DMS153 (cell line): ENCODE measurements at places on chromosomes 4 and X.

DNA sequence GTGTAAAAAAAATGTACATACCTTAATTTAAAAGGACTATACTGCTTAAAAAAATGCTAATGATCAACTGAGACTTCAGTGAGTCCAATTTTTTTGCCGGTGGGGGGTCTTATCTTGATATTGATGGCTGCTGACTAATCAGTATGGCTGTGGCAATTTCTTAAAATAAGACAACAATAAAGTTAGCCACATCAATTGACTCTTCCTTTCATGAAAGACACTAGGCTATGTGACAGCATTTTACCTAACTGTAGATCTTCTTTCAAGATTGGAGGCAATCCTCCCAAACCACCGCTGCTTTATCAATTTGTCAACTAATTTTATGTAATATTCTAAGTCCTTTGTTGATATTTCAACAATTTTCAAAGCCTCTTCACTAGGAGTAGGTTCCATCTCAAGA is 116.1 kb downstream of the FBXW7 start:
- no peak for DNase-seq

- peak; percentile 18 for DNase-seq
Measured at GRCh38 chr4:128776794-128777216, 32.7 kb upstream of the JADE1 start.

GRCh38 chrX:3175659-3176438 is 134.6 kb downstream of the ARSF start:
- no peak for DNase-seq

GRCh38 chr4:65971686-65972085 is 301.4 kb upstream of the EPHA5 start:
- DNase-seq = no peak

- no peak for DNase-seq
Measured at GRCh38 chr4:58275856-58276255, 1165.7 kb upstream of the IGFBP7 start.

DNA sequence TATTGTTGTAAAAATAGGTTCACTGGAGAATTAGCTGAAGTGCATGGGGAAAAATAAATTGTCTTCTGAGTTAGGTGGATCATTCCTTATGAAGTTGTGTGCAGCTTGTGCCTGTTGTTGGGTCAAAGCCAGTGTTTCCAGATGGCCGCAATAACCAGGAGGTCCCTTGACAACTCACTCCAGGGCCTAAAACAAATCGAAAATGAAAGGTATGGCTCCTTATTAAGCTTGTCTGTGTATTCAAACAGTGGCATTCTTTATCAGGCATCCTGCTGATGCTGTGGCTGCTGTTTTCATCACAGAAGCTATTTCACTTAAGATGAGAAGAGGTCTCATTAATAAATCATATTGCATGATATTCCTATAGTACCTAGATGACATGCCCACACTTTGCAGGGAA is 80.2 kb downstream of the GRIA2 start:
- no peak for DNase-seq

DNA sequence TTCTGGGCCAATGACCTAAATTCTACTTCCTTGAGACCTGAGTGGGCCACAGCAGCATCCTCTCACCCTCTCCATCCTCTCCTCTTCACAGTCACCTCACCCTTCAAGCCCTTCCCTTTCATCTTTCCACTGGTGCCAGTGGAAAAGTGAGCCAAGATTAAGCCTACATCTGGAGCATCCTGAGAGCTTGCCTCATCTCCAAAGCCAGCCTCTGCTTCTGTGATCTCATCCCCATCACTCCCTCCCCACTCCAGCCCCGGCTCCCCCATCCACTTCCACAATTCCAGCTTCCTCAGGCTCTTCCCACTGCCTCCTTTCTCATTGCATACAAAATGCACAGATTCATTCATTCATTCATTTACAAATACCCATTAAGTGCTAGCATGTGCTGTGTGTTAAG is 10.1 kb upstream of the RASL11B start:
- DNase-seq = no peak

- DNase-seq = no peak
Measured at GRCh38 chr4:7014815-7015214, 28.4 kb upstream of the TADA2B start.

DNA sequence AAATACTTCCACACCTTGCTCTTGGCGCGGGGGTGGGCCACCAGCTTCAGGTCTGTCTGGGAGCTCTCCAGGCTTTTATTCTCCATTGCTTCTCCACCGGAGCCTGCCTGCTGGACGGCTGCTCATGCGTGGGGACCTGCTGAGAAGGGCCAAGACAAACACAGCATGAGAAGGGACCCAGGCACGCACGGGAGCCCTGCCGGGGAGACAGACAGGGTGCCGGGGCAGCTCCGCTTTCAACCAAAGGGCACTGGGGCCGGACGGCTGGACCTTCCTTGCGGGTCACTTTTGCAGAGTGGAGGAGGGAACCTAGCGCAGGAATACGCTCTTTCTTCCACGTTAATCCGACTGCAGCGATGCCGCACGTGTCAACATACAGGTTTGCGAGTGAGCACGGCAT is 10.1 kb downstream of the DHRSX start:
- DNase-seq = no peak

- no peak for DNase-seq
Measured at GRCh38 chr4:75985116-75985515, 5.6 kb downstream of the SDAD1 start.

GRCh38 chrX:150062292-150063137 is 124.2 kb upstream of the EOLA2 start:
- DNase-seq = peak; percentile 85
